ENCODE measurements at places on chromosomes 2 and 18.
A peak's percentile ranks its signal among the peaks of the same experiment; 100 is the strongest.

DNA sequence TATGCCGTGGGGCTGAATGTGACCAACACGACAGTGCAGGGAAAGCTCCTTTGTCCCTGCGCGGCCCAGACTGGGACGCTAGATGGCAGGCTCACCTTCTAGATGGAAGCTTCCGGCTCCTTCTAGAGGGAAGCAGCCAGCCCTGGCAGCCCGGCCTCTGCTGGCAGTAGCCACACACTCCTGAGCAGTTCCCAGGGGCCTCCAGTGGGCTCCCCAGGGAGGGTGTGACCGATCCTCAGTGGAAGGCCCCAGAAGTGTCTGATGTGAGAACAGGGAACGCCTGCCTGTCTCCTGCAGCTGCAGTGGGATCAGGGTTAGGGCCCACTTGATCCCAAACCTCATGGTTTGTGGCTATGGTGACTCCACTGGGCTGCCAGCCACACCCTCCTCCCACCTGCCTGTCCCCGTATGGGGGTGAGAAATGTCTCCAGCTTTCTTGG is 48.5 kb upstream of the LRPPRC start:
- DNase-seq = peak; percentile 54

GRCh38 chr2:113768770-113769169 is 12.3 kb upstream of the SLC35F5 start:
- DNase-seq = no peak

GRCh38 chr2:221570321-221570935 is 1.7 kb downstream of the EPHA4 start:
- no peak for DNase-seq

DNA sequence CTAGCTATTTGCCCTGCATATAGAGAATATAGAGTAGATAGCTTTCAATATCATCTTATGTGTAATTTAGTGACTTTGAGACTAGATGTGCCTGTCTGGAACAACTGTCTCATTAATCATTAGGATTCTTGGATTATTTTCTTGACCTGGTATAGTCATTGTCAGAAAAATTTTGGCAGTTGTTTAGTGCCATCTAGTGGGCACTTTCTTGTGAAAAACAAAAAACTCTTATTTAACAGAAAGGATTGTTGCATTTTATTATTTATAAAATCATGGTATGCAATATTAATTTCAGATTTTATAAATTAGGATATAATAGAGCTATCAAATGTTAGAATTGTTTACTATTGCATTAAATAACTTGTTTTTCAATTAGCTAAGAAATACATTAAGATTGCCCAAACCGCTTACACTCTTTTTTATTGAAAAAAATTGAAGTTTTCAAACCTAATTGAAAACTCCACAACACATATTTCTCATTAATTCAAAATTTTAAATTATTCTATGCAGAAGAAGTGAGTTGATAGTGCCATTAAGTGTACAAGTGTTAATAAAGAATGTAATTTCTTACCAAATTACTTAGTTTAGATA is 80.3 kb downstream of the DYNAP start:
- no peak for DNase-seq

DNA sequence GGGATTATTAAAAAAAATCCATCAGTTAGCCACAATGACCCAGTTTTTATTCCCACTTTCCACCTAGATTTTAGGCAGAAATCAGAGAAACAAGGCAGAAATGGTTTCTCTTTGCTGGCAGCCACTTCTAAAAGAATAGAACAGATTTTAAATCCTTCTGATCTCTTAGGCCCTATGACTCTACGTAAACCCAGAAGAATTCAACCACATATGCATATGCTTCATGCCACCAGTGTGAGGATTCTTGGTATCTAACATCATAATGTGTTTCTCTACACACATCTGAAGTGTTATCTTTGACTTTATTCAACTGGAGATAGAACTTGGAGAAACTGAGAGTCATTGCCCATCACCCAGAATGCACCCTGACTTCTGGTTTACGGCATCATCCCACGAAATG is 128.7 kb upstream of the TANK start:
- no peak for DNase-seq

DNA sequence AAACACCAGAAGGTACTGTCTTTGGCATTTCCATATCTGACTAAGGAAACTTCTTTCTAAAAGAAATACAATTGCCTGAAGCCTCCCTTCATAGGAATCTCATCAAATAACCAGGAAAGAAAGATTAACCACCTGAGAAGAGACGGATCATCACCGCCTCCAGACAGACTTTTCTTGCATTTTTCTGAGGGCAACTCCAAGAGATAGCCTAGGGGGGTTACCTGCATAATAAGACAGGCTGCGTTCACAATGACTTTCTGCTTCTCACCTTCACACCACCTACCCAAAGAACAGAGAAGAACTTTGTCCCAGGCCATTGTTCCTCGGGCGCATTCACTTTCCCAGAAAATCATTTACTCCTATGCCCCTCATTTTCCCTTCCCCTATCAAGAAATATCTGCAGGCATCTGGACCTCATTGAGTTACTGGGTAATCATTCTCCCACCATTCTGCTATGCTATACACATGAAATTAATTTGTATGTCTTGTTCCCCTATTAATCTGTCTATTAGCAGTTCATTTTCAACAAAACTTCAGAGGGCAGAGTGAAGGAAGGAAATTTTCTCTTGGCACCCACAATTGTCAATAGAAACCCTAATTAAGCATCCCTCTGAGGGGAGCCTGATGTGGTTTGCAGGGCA is 8.3 kb upstream of the POMC start:
- no peak for DNase-seq

DNA sequence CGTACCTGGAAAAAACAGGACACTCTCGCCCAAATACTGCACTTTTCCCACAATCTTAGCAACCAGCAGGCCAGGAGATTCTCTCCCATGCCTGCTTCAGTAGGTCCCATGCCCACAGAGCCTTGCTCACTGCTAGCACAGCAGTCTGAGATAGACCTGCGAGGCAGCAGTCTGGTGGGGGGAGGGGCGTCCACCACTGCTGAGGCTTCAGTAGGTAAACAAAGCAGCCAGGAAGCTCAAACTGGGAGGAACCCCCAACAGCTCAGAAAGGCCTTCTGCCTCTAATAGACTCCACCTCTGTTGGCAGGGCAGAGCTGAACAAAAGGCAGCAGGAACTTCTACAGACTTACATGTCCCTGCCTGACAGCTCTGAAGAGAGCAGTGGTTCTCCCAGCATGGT is 1202.8 kb upstream of the ACVR2A start:
- no peak for DNase-seq

GRCh38 chr2:183219888-183220287 is 95.6 kb downstream of the NUP35 start:
- DNase-seq = no peak

DNA sequence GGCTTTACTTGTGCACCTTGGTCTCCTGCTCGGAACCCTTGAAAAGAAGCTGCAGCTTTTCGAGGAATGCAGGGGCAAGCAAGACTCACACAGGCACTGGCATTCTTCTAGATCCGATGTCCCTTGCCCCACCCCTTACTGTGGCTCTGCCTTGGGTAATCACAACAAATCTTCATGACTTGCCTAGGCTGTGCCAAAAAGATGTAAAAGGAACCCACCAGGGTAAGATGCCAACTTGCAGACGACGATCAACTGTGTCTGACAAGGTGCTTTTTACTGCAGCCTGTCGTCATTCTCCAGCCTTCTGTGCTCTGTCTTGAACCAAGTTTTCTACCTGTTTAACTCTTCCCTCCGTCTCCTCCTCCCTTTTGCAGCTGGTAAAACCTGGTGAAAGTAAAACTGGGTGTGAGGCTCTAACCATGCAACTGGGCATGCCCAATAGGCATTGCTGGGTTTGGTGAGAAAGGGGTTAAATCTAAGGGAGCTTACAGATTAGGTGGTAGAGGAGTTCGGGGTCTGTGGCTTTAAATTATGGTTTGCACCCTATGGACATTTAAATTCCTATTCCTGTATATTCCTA is 909 bp upstream of the NRXN1 start:
- DNase-seq = no peak

DNA sequence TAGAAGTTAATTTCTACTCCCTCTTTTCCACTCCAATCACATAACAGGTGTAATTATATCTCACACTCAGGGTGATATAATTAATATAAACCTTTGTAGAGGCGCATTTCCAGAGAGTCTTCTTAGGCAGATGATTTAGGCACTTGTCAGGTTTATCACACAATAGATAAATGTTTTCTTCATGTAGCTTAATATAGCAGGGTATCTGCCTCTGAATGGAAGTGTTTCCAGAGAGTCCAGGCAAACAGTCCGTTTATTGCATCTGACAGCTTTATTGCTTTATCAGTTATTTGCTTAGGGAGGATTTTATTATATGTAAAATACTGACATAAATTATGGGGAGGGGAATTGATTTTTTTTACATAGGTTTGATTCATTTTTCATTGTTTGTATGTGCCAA is 766.3 kb downstream of the SLC4A3 start:
- no peak for DNase-seq

GRCh38 chr2:157375384-157375783 is 49.8 kb upstream of the ERMN start:
- no peak for DNase-seq

GRCh38 chr2:19669559-19669958 is 232.2 kb downstream of the TTC32 start:
- DNase-seq = no peak

GRCh38 chr2:69122271-69122670 is 109.3 kb downstream of the ANTXR1 start:
- no peak for DNase-seq

GRCh38 chr2:54801352-54801751 is 77.9 kb downstream of the EML6 start:
- no peak for DNase-seq

DNA sequence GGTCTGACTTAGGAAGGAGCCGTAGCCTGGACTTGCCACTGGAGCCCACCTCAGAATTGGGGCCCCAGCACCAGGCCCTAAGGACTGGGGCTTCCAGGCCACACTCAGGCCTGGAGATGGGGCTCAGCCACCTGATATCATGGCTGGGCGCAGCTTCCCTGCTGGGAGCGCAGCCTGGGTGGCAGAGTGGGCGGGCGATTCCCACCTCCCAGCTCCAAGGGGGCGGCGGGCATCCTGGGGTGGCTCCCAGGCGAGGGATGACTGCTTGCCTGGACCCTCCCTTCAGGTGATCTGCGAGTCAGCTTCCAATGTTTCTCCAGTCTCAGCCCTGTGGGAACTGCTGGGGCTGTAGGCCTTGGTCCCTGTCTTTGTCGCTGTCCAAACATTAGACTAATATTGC is 20.1 kb downstream of the GPR35 start:
- DNase-seq = no peak

- DNase-seq = no peak
These were observed 21.5 kb upstream of the BIN1 start for GRCh38 chr2:127128445-127128904.

DNA sequence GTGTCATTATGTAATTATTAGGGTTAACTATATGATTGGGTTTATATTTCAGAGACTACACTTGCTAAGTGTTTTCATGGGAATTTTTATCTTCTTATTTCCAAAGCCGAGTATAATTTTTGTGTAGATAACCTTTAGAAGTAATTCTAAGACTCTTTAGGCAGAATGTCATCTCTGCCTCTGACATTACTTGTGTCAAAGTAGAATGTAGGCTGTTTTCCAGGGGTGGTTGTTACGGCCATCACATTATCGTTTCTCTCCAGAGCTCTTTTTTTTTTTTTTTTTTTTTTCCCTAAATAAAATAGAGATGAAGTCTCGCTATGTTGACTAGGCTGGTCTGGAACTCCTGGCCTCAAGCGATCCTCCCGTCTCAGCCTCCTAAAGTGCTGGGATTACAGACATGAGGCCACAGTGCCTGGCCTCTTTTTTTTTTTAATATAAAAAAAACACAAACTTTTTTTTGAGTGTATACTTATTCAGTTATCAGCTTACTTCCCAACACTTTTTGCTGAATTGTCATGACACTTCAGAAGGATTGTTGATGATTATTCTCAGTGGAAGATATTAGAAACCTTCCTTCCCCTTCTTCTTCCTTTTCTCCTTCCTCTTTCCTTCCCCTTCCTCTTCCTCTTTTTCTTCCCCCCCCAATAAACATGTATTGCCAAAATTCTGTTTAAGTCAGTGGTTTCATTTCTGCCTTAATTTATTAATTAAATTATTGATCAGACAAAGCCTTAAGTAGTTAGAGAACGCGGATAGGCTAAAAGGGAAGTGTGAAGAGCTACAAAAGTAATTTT is 2.3 kb downstream of the PIKFYVE start:
- no peak for DNase-seq

All from activated T-helper 1 cell treated with anti-CD3 and anti-CD28 coated beads, Interleukin-2, amount 50 U/mL, for 16 hours (primary cell).